WTC11 (cell line): ENCODE measurements at places on chromosomes 6 and 20. TPM values are rescaled to one million over a fixed set of nuclear protein-coding genes. Genes with fewer than 3 reads are reported as not detected.

Gene TRIM31
- total RNA-seq: 0.11 to 0.16 TPM (median 0.13 TPM) in 3 replicates

Gene C6orf118
- 0.22 to 0.69 TPM (median 0.25 TPM) in 3 replicates for total RNA-seq

Gene CAGE1
- 0.07 to 0.30 TPM (median 0.11 TPM) in 3 replicates for total RNA-seq

Gene C6orf163
- total RNA-seq: 1.2 to 2.0 TPM (median 1.9 TPM) in 3 replicates

Gene AHI1
- 18.1 to 18.8 TPM (median 18.4 TPM) in 3 replicates for total RNA-seq

Gene SYCP2L
- total RNA-seq: 5.4 to 6.7 TPM (median 6.3 TPM) in 3 replicates
